Stimulated activated CD4-positive, alpha-beta T cell treated with anti-CD3 and anti-CD28 coated beads, Interleukin-4, amount 100 ng/mL, for 1 hour (primary cell): ENCODE measurements at places on chromosomes 3 and 15.

DNA sequence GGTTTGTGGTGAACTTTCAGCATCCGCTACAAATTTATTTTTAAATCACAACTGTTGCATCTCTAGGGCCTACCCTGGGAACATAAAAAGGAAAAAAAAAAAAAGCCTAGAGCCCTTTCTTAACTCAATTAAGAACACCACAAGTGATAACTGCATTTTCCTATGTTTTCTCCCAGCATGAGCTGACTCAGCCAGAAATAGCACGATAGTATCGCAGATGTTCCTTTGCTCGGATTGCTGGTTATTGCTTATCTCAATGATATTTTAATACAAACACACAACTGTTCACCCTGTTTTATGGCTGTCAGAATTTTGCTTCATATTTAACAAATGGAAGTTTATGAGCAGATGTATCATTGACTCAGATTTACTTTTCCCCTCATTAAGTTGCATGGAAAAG, 251.8 kb upstream of the SUCLG2 start:
- DNase-seq: no peak

DNA sequence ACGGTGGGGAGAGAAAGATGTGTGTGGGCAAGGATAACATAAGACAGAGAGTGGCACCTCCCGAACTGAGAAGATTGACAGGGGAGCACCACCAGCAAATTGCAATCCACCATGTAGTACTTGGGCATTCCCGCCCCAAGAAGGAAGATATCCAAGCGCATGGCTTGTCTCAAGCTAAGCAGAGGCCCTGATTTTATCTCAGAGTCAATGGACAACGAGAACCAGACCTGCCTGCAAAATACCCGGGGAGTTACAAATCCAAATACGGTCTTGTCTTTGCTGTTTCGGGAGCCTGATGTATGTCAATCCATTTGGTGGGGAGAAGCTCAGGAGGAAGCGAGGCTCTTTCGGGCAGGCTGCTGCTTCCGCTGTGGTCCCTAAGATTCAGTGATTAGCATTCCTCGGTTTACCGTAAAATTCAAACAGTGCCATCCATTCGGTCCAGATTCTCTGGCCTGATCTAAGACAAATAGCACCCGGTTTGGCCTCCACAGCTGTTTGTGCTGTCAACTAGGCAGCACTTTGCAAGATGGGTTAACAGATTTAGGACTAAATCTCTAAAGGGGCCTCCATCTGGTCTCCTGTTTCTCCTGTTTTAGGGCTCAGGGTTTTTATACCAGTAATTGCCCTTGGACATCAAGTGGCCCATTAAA, 97.7 kb upstream of the WNT5A start:
- DNase-seq: no peak

- DNase-seq: no peak
These were observed 57.0 kb downstream of the STRIT1 start for GRCh38 chr3:155236473-155236872.

DNA sequence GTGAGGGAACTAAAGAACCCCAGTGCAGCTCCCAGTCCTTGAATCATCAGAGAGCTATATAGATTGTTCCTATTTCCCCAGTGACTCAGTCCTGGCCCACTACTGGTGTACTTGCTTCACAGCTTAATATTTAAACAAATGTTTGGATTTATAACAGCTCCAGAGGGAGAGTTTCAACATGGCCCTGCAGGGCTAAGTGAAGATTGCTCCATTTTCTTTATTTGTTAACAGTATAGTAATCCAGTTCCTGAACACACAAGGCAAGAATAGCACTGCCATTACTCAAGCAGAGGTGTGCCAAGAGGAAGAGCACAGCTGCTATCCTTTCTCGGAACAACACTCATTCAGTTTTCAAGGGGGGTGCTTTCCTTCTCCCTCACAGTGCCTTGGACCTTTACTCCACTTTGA, 6.5 kb downstream of the SQOR start:
- DNase-seq: no peak

GRCh38 chr15:74011610-74012009, 17.1 kb downstream of the PML start:
- DNase-seq: no peak

- DNase-seq: peak; percentile 48
These were observed 110.8 kb downstream of the TBC1D2B start for GRCh38 chr15:77966540-77967234.

- no peak for DNase-seq
These were observed 289.9 kb upstream of the RASGRP1 start for GRCh38 chr15:38854506-38854905.

GRCh38 chr15:63196842-63197241, 7.4 kb downstream of the RAB8B start:
- DNase-seq: no peak

GRCh38 chr15:70259028-70259424, 161.3 kb upstream of the TLE3 start:
- DNase-seq: peak; percentile 36

GRCh38 chr15:83062768-83063180, 4.3 kb downstream of the BTBD1 start:
- no peak for DNase-seq

DNA sequence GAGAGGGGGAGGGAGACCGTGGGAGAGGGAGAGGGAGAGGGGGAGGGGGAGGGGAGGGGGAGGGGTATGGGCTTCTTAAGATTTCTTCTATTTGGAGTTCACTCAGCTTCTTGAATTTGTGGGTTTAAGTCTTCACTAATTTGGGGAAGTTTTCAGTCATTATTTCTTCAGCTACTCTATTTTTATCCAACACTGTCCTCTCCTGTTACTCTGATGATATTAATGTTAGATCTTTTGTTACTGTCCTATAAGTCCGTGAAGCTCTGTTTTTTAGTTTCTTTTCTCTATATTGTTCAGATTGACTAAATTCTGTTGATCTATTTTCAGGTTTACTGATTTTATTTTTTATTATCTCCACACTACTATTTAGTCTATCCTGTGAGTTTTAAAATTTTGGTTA, 351.5 kb upstream of the TPM1 start:
- no peak for DNase-seq

DNA sequence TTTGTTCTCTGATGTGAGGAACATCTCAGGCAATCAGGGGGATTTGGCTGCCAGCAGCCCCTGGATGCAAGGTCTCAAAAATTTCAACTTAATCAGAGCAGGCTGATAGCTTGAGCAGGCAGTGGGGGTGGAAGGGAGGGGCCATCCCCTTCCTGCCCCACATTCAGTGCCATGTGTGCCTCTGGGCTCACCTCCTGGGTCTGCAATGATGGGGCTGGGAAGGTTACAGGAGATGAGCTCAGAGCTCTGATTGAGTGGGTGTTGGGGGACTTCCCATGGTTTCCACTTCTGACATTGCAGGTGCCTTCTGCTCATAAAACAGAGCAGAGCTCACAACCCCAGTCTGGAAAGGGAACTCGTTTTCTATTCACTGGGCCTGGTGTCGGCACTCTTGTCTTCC, 37.0 kb downstream of the PARP16 start:
- peak; percentile 66 for DNase-seq

GRCh38 chr15:79310985-79311900, at the start of gene TMED3:
Gene TMED3, plus strand, starts transcription at chr15:79311112. Its CDS starts 138 bp downstream, at chr15:79311250.
- peak; percentile 82 for DNase-seq

- no peak for DNase-seq
These were observed 48.4 kb downstream of the ARHGEF3 start for GRCh38 chr3:56753206-56753820.

GRCh38 chr3:149162007-149162406, 32.6 kb downstream of the HPS3 start:
- no peak for DNase-seq

GRCh38 chr15:68504681-68505170, 72.8 kb upstream of the ITGA11 start:
- no peak for DNase-seq

DNA sequence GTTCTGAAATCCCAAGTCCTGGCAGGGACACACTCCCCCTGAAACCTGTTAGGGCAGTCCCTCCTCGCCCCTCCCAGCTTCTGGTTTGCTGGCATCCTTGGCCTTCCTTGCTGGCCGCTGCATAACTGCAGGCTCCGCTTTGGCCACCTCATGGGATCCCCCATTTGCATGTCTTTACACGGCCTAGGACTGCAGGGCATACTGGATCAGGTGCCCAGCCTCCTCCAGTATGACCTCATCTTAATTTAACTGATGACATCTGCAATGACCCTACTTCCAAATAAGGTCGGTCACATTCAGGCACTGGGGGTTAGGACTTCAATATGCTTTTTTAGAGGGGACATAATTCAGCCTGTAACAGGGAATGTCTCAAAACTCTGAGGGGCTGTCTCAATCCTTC, 173.3 kb downstream of the RAB11A start:
- no peak for DNase-seq

DNA sequence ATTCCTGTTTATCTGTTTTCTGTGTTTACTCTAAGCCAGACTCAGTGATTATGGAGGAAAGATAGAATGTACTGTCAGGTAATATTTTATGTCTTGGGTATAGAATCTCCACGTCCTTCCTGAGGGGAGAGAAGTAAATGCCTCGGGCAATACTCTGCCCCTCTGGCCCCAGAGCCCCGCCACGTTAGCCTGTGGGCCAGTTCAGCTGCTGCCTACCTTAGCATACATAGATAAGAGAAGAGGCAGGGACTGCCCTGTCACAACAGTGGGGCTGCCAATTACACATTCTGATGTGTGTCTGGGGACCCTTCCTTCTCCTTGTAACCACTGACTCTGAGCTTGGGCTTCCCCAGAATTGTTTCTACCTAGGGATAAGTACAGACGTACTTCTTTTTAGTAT, 347.7 kb upstream of the ATP11B start:
- no peak for DNase-seq

GRCh38 chr3:71641674-71642073, 58.1 kb upstream of the FOXP1 start:
- no peak for DNase-seq

DNA sequence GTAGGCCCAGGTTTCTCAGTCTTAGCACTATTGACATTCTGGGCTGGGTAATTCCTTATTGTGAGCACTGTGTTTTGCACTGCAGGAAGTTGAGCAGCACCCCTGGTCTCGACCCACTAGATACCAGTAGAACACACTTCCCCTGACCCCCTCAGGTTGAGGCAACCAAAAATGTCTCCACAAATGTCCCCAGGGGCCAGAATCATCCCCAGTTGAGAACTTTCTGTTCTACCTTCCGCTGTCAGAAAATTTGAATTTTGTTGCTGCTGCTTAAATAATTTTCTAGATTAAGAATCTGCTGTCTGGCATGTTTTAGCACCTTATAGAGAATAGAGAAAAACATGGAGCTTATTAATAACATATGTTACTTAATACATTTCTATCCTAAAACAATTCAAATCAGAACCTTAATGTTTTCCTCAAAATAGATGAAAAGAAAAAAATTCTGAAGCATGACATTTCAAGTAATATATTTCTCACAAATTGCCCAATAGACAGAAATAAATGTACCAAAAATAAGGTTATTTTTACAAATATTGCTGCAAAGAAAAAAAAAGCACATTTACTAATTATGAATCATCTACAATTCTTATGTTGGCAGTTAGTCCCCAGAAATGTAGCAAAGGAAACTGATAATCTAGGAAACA, 13.2 kb upstream of the THRB start:
- no peak for DNase-seq

- DNase-seq: no peak
These were observed 132.3 kb downstream of the NTRK3 start for GRCh38 chr15:88124199-88124598.

DNA sequence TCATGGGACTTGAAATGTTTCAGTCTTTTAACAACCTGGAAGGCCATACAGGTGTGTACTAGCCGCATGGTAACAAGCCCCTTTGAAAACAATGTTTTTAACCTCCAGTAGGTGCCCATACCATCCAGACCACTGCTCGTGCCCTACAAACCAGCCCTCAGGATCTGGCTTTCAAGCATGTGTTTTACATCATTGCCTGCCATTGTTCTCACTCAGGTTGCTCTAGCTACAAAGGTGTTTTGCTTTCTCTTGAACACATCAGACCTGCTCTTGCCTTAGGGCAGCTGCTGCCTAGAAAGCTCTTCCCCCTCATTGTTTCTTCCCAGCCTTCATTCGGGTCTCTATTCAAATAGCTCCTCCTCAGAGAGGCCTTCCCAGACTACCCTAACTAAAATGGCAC, 32.3 kb upstream of the MAP3K13 start:
- DNase-seq: no peak

DNA sequence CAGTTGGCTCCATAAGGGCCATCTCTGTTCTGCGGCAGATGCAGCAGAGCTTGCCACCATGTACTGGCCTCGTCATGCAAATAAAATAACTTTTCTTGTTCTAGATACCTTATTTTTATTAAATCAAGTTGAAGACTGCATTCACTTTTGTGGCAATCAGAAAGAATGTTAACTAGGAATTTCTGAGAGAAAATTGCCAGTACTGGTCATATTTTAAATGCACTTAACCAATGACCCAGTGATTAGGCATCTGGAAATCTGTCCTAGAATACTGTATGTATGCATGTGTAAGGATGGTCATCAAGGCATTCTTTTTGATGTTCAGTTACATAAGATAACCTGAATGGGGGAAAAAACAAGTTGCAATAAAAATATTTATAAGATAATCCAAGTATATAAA, 34.2 kb upstream of the CSPG5 start:
- DNase-seq: no peak

GRCh38 chr15:81268881-81269601, 54.9 kb downstream of the STARD5 start:
- no peak for DNase-seq

- no peak for DNase-seq
These were observed 96.0 kb upstream of the MELTF start for GRCh38 chr3:197125636-197126035.

GRCh38 chr15:75861750-75862402, 18.6 kb downstream of the UBE2Q2 start:
- DNase-seq: no peak

DNA sequence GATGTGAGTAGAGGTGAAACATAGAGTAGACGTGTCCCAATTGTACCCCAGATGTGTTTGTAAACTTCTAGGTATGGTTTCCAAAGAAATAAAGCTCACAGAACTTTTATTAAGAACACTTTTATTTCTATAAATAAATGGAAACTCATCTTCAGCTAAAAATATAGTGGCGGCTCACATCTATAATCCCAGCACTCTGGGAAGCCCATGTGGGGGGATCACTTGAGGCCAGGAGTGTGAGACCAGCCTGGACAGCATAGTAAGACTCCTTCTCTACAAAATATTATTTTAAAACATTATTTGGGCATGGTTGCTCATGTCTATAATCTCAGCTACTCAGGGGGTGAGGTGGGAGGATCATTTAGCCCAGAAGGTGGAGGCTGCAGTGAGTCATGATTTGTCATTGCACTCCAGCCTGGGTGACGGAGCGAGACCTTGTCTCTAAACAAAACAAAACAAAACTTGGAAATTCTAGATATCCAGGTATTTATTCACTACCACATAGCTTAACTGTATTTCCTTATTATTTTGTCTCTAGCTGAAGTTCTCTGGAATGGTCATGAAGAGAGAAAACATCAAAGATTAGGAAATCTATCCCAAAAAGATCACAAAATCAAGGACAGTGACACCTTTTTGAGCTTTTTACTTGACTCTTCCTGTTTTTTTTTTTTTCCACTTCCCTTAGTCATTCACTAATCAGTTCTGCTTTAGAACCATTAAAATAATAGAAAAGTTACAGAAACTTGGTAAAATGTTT, 258.1 kb downstream of the TIGIT start:
- DNase-seq: no peak

- no peak for DNase-seq
These were observed 26.4 kb downstream of the TMEM39A start for GRCh38 chr3:119436977-119437376.

GRCh38 chr3:144187531-144188210, 216.0 kb downstream of the DIPK2A start:
- no peak for DNase-seq

- no peak for DNase-seq
These were observed 70.2 kb upstream of the ABI3BP start for GRCh38 chr3:101063401-101063800.
